ENCODE measurements at places on chromosomes 12 and 14.

- no peak for DNase-seq
Observed at GRCh38 chr14:101202627-101203404, 299.3 kb upstream of the RTL1 start.

GRCh38 chr12:74412606-74413230 lies 124.9 kb upstream of the ATXN7L3B start:
- DNase-seq: peak; percentile 28

- DNase-seq: no peak
Observed at GRCh38 chr12:39788239-39788638, 168.6 kb upstream of the ABCD2 start.

GRCh38 chr12:81080431-81080983 lies 2.6 kb downstream of the ACSS3 start:
- no peak for DNase-seq

DNA sequence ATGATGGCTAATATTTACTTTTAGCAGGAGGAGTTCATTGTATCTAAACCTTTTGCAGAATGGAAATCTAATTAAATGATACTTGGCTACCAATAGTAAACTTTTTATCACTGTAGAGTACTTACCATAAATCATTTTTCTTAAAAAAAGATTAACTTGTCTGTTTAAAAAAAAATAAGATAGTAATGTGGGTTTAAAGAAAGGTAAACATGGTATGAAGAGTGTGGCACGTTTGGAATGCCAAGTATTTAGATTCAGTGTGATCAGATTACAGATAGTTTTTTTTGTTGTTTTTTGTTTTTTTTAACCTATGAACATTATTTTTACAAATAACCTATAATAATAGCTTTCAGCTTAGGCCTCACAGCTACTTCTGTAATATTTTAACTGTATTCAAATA lies 25.8 kb downstream of the KTN1 start:
- no peak for DNase-seq

DNA sequence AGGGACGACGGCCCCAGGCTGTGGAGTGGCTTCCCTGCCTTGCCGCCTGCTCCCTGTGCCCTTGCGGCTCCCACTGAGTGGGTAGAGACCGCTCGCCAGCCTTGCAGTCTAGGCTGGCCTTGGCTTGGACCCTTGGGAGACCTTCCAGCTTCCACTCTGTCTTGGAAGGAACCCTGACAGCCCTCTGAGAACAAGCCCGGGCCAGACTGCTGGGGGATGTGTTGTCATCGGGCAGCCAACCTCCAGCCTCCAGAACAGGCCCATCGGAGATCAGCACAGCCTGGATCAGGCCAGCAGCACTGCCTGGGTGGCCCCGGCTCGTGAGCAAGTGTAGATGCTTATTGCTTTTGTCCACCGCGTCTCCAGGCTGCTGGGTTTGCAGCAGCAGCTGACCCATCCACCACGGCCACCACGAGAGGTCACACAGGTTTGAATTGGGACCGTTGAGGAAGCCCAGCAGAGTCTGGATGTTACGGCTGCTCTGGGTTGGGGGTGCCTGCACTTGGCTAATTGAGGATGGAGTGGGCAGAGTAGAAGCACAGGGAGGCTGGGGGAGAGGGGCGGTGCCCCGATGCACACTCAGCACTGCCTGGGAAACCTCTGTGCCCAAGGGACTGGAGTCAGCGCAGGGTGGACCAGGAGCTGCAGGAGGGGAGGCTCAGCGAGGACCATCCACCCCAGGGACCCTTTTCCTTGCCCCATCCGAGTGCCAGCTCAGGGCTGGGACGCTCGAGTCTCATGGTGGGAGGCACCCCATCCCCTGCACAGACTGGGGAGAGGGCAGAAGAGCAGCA lies 55.5 kb downstream of the NOC4L start:
- DNase-seq: no peak

GRCh38 chr14:82449926-82450468 lies 916.3 kb upstream of the SEL1L start:
- no peak for DNase-seq

DNA sequence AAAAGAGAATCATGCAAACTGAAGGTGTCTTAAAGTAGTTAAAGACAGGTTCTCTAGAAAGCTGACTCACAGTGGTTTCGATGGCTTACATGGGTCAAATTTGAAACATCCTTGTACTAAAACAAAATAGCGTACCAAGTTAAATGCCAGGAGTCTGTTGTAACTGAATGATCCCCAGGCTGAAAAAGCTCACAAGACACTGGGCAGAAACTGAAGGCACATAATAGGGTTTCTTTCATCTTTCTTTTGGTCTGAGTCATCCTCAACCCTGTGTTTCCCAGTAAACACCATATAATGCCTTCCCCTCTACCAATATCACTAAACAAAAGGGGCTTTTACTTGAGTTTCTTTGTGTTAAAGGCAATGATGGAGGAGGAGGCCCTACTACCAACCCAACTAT lies 12.8 kb downstream of the ZFYVE1 start:
- no peak for DNase-seq

DNA sequence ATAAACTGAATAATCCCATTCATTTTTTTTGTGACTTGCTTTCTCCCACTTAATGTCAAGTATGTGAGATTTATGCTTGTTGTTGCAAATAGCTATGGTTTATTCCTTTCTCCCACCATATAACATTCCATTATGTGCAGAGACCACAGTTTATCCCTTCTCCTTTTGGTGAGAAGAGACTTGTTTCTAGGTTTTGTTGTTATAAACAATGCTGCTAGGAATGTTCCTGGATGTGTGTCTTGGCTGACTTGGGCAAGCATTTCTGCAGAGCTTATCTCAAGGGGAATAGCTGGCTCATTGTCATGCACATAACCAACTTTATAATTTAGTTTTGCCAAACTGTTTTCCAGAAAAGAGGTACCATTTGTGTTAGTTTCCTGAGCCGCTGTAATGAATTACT lies 47.6 kb upstream of the PPP1CC start:
- DNase-seq: no peak

DNA sequence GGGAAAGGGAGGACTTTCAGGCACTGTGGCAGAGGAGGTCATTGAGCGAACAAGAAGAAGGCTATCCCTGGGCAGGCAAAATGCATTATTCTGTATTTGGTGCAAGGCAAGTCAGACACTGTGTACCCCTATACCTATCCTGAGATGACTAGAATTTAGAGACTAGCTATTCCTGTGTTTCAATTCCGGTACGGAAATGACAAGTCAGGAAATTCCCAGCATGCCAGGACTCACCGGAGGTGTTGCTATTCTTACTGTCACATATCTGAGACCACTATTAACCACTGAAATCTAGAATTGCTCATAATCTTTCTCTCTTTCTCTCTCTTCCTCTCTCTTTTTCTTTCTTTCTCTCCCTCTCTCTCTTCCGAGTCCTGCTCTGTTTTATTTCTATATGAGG lies 297.1 kb downstream of the PDZRN4 start:
- no peak for DNase-seq

DNA sequence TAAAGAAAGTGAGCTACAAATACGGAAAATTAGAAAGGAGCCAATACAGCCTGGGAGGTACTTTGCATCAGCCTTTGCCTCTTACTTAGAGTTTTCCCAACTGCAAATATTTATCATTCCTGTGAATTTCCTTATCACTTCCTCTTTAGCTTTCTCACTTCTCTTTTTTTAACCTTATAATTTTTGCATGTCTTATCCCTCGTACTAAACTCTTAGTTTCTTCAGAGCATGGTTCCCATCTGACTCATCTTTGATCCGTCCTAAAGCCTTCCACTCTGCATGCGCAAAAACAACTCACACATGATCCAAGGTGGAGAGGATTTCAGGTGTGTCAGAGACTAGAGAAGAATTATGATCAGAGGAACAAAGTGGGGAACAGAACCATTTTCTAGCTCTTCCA lies 9.6 kb upstream of the SNAPC1 start:
- DNase-seq: peak; percentile 15

DNA sequence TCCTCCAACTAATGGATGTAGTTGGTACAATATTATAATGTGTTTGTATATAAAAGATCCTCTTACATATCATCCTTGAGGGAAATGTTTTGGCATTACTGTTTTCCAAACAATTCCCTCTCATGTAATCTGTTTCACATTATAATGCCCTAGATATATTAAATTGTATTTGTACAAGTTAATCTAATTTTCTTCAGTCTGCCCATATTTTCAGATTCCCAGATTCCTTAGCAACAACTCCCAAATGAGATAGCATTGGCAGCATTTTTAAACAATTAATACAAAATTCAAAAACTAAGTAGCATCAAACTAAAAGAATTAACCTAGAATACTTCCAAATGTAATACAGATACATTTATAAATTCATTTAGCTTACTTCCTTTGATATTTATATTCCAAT lies 860.2 kb downstream of the C12orf50 start:
- no peak for DNase-seq

DNA sequence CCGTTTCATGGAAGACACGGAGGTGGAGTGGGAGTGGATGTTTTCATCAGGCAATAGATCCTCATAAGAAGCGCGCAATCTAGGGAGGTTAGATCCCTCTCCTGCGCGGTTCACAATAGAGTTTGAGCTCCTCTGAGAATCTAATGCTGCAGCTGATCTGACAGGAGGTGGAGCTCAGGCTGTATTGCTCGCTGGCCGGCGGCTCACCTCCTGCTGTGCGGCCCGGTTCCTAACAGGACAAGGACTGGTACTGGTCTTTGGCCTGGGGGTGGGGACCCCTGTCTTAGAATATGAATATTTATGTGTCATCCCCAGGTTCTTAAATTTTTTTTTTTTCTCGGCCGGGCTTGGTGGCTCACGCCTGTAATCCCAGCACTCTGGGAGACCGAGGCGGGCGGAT lies 36.7 kb downstream of the PRICKLE1 start:
- no peak for DNase-seq

GRCh38 chr12:52050116-52050757 lies 1.0 kb upstream of the NR4A1 start:
- DNase-seq: peak; percentile 47

- DNase-seq: no peak
Observed at GRCh38 chr12:105329926-105330282, 587 bp upstream of the C12orf75 start.

- no peak for DNase-seq
Observed at GRCh38 chr12:6165395-6165794, 34.8 kb upstream of the CD9 start.

DNA sequence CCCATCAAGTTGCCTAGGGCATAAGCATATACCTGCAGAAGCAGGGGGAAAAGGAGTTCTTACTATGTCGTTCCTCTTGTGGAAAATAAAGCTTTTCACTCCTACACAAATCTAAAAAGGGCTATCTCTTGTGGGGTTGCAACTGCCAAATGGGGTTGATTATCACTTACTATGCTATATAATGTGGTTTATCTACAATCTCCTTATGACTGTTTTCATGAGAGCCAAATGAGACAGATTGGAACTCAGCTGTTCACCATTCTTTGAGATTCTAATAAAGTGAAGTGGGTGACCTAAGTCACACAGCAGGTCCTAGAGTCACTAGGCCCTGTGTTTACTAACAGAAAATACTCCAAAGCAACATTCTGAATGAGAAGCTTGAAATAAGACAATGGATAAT lies 47.7 kb downstream of the CIT start:
- DNase-seq: no peak

DNA sequence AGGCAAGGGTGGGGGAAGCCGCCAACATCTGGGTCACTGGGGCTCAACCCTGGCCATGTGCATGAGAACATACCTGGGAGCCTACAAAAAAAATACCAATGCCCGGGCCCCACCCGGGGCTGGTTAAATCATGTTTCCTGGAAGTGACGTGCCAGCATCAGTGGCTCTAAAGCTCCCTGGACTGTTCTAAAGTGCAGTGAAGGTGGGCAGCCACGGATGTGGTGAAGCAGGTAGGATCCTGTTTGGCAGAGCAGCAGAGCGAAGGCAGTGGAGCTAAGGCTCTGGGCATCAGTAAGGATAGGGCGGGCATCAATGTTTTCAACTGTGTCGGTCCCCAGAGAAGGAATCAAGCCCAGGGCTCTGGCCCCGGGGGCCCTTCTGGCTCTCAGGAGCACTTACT lies 525 bp upstream of the GPR68 start:
- DNase-seq: no peak

Measured in hepatocyte (in vitro differentiated cells).